ENCODE measurements at places on chromosomes 6 and 20.

- no peak for DNase-seq
Measured at GRCh38 chr6:119195848-119196247, 117.4 kb upstream of the FAM184A start.

DNA sequence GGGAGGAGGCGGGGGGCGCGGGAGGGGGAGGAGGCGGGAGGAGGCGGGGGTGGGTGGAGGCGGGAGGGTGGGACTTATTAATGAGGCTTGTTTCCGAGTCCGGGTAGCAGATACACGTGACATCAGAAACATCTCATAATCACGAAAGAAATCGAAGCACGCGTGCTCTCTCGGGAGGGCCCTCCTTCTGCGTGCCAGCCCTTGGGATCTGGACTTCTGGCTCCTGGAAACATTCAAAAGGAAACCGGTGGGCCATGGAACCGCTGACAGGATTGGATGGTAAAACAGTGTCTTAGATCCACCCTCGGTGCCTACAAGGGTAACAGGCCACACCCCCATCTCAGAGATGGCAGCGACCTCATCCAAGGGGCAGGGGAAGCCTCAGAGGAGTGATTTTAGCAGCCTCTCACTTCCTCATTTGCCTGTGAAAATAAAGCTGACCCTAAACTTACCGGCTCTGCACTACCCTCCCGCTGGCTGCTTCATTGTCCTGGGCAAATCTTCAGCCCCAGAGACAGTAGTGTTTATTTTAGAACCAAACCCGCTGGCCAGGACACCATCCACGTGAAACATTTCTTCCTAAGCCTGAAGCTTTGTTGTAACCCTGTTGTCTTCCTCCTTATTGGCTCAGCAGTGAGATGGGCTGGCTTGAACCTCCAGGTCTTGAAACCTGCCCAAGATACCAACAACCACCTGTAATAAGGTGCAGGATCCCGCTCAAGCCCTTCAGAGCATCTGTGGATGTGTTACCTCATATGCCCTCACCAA, 97.5 kb downstream of the PSMG4 start:
- peak; percentile 85 for DNase-seq

DNA sequence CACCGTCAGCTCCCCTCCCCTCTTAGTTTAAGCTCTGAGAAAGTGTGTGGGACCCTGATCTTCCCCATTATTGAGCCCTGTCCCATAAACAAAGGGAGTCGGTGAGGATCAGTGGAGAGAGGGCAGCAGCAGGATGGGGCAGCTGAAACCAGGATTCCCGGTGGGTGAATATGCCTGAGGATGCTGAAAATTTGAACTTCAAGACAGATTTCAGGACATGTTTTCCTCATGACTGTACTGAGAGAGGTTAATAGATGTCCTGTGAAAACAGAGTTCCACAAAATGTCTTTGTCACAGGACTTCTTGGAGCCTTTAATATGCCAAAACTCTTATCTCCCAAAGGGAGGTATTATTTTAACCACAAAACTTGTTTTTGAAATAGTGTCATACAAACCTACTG, 53.5 kb upstream of the SLC22A16 start:
- DNase-seq = no peak

GRCh38 chr20:49464556-49464955, 17.9 kb downstream of the KCNB1 start:
- no peak for DNase-seq

- no peak for DNase-seq
Measured at GRCh38 chr6:37316071-37316470, 37.7 kb upstream of the RNF8 start.

- no peak for DNase-seq
Measured at GRCh38 chr6:43215066-43215465, 14.2 kb downstream of the DNPH1 start.

DNA sequence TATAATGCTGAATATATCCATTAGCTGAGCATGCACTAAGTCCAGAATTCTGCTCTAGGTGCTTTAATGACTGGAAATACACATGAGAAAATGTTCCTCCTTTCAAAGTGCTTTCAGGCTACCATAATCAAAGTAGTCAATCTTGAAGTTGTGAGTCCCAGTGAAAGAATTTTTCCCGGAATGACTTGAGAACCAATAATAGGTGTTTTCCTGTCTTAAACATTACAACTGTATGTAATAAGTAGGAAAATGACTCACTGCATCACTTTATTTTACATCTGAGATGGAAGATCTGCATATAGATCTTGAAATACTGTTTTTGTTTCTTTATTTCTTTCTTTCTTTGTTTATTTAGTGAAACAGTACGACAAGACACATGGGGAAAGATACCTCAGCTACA, 437.4 kb upstream of the JAG1 start:
- no peak for DNase-seq

DNA sequence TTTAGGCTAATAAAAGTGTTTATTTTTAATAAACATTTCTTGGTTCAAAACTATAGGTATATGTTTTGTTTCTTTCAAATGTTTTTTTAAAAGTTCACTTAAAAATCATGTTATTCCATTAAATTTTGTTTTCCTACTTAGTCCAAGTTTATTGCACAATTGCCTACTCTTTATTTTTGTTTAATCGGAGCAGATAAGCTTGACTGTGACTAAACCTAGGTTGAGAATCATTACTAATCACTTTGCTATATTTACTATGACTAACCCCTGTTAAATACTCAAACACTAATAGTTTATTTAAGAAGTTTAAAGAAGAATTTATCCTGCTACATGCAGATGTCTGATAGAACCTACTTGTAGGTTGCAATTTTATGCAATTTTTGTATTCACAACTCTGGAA, 18.8 kb downstream of the MAP3K4 start:
- no peak for DNase-seq

- DNase-seq = no peak
Measured at GRCh38 chr6:10389739-10390494, 25.0 kb downstream of the TFAP2A start.

- DNase-seq = no peak
Measured at GRCh38 chr6:93120154-93120742, 299.1 kb downstream of the EPHA7 start.
